ENCODE measurements at places on chromosomes 12 and 14. TPM values are rescaled to one million over a fixed set of nuclear protein-coding genes. Genes with fewer than 3 reads are reported as not detected.

The SLC10A1 gene
- not detected for polyA plus RNA-seq

The GPR68 gene
- polyA plus RNA-seq = 0.82 TPM

The KRT75 gene
- polyA plus RNA-seq = not detected

The KRT71 gene
- not detected for polyA plus RNA-seq

The PROX2 gene
- polyA plus RNA-seq = 0.12 TPM

The KRT74 gene
- not detected for polyA plus RNA-seq

The ERO1A gene
- 30.2 TPM for polyA plus RNA-seq

The DPY19L2 gene
- polyA plus RNA-seq = 0.47 TPM

The PPP1R12A gene
- 84.9 TPM for polyA plus RNA-seq

The LBHD2 gene
- not detected for polyA plus RNA-seq

The OR4E2 gene
- polyA plus RNA-seq = not detected

The PAWR gene
- 2.2 TPM for polyA plus RNA-seq

The TSHR gene
- polyA plus RNA-seq = not detected

The GPR162 gene
- polyA plus RNA-seq = not detected

The KCNH3 gene
- polyA plus RNA-seq = 3.4 TPM

The AKAP5 gene
- 0.07 TPM for polyA plus RNA-seq

The HELB gene
- 27.6 TPM for polyA plus RNA-seq

The GALNT16 gene
- polyA plus RNA-seq = not detected

The PRH2 gene
- polyA plus RNA-seq = not detected

The EEA1 gene
- 7.9 TPM for polyA plus RNA-seq

The TRHDE gene
- not detected for polyA plus RNA-seq

The SMAGP gene
- 18.5 TPM for polyA plus RNA-seq

The ACSS3 gene
- not detected for polyA plus RNA-seq

The DEPDC4 gene
- polyA plus RNA-seq = 1.6 TPM

The KLRD1 gene
- 7.6 TPM for polyA plus RNA-seq

The TRIAP1 gene
- 63.7 TPM for polyA plus RNA-seq

The AQP2 gene
- polyA plus RNA-seq = not detected

The KRT8 gene
- polyA plus RNA-seq = not detected

The COQ10A gene
- polyA plus RNA-seq = 15.7 TPM

The MYBPC1 gene
- polyA plus RNA-seq = not detected

The GLI1 gene
- not detected for polyA plus RNA-seq

The CLEC14A gene
- polyA plus RNA-seq = 0.08 TPM

The ASPG gene
- not detected for polyA plus RNA-seq

The JAG2 gene
- 0.10 TPM for polyA plus RNA-seq

The ATN1 gene
- polyA plus RNA-seq = 0.35 TPM

The SYT1 gene
- not detected for polyA plus RNA-seq

The LMNTD1 gene
- not detected for polyA plus RNA-seq

The NEUROD4 gene
- polyA plus RNA-seq = not detected

The TBK1 gene
- polyA plus RNA-seq = 9.7 TPM

The WASHC3 gene
- polyA plus RNA-seq = 89.3 TPM

The SIX4 gene
- polyA plus RNA-seq = not detected

All from naive thymus-derived CD8-positive, alpha-beta T cell (primary cell).